CD4-positive, alpha-beta T cell treated with Interleukin-4 for 4 hours (primary cell): ENCODE measurements at places on chromosomes 2 and 18.

- no peak for DNase-seq
Observed at GRCh38 chr18:48841381-48842258, 109.1 kb downstream of the SMAD7 start.

- DNase-seq: no peak
Observed at GRCh38 chr2:103365071-103365470, 603.2 kb downstream of the TMEM182 start.

GRCh38 chr2:137705296-137705695, 259.0 kb upstream of the HNMT start:
- DNase-seq: no peak

- DNase-seq: no peak
Observed at GRCh38 chr2:109736177-109736827, 57.8 kb upstream of the RGPD5 start.

DNA sequence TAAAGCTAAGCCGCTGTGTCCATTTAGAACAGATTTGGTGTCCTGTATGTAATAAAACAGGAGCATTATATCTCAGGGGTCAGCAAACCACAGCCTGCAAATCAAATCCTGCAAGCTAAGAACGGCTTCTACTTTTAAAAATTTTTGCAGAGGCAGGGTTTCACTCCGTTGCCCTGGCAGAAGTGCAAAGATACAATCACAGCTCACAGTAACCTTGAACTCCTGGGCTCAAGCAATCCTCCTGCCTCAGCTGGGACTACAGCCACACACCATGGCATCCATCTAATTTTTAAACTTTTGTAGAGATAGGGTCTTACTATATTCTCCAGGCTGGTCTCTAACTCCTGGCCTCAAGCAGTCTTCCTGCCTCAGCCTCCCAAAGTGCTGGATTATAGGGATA, 28.6 kb upstream of the NPC1 start:
- no peak for DNase-seq

- DNase-seq: no peak
Observed at GRCh38 chr2:24978661-24979060, 6.9 kb upstream of the DNAJC27 start.

- no peak for DNase-seq
Observed at GRCh38 chr2:17620280-17620679, 79.8 kb downstream of the VSNL1 start.

DNA sequence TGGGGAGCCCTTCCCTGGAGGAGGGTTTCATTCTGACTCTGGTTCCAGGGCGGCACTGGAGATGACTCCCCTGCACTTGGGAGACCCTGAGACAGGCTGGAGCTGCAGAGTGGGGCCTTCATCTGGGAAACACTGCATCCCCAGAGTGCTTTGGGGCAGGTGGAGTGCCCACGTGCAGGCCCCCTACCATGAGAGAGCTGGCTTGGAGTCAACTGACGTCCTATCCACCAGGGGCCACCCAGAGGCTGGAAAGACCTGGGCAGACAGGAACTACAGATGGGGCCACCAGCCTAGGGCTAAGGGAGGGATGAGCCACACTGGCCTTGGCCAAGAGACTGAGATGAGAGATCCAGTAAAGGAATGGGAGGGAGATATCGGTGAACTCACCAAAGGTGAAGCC, 153.8 kb downstream of the ASB1 start:
- DNase-seq: no peak

- DNase-seq: no peak
Observed at GRCh38 chr2:52429740-52430139, 1337.9 kb upstream of the CHAC2 start.

DNA sequence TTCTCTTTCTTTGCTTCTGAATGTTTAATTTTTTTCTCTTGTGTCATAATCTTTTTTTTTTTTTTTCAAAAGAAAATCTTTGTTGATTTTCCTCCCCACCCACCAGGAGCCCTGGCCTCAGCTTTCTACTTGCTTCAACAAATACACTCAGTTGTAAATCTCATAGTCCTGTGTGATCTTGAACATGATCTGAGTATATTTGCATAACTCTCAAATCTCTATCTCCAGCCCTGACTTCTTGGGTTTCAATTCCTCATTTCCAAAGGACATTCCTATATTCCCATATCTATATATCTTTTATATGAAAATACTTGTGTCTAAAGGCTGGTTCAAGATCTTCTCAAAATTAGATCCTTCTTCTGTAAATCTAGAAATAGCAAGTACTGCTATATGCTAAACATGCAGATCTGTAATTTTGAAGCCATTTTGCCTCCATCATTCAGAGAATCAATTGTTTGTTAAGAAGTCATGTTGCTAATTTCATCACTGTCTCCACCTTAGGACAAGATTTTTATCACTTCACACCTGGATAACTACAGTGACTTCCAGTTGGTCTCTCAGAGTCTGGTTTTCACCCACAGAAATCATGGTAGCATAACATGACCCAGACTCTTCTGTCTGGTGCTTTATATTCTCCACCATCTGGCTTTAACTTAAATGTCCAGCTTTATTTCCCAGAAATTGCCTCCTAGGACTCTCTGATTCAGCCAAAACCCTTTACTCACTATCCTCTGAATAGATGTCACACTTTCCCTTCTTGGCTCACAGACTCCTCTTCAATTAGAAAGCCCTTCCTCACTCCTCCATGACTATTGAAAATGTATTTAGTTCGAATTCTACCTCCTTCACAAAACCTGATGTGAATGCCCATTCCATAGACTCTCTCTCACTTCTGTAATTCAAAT, 98.1 kb downstream of the ZEB2 start:
- no peak for DNase-seq

DNA sequence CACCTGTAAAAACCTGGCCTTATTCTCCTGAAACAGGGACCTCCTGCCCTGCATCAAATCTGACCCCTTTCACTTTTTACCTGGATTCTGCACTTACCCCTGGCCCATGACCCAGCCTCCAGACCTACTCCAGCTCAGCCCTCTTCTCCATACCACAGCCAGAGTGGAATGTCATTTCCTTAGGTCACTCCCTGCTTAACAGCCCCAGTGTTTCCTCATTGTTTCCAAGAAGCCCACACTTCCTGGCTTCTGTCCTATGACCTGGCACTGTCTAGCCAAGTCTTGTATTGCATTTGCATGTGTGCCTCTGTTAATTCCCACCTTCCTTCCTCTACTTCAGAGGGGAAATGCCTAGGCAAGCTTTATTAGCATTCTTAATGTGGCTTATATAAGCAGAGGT, 51.4 kb upstream of the TRIB2 start:
- DNase-seq: no peak

DNA sequence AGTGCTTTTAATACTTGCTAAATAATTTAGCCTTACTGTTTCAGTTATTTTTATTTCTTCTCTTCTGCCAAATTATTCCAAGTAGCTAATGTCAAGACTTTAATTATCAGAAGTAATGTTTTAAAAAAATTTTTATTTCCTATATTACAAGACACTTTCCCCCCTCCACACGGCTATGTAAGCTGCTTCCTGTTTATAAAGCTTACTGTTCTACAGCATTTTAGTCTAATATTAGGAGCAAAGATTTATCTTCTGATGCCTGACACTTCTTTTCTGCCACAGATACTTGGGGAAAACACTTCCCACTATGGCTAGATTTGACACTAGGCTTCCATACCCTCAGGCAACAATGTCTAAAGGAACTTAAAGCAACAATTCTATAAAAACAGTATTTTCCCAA, 62.3 kb downstream of the ROCK1 start:
- no peak for DNase-seq

- no peak for DNase-seq
Observed at GRCh38 chr2:172582656-172583055, 26.8 kb downstream of the PDK1 start.

DNA sequence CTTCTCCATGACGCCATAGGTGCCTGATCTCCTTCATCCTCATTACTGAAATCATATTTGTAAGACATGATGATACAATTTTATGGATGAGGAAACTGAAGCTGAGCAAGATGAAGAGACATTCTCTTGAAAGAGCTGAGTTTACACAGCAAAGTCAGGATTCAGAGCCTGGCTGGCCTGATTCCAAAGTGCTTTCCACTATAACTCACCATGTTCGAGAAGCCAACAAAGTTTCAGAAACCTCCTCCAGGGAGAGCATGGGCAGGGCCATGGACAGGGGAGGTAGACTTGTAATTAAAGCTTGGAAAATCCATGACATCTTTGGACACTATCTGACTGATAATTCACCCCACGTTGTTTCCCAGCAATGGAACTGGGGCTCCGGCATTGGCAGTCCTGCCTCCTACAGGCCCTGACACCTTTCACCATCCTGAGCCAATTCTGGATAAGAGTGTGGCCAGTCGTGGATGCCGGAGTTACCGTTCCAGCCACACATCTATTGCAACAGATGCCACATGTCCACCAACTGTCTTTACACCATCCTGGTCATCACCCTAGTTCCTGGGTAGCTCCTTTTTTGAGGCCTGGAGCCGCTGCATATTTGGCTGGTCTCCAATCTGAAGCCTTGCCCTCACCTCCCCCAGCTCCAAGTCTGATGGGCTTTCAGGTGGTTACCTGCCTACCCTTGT, 85.0 kb upstream of the PPP1CB start:
- DNase-seq: no peak

DNA sequence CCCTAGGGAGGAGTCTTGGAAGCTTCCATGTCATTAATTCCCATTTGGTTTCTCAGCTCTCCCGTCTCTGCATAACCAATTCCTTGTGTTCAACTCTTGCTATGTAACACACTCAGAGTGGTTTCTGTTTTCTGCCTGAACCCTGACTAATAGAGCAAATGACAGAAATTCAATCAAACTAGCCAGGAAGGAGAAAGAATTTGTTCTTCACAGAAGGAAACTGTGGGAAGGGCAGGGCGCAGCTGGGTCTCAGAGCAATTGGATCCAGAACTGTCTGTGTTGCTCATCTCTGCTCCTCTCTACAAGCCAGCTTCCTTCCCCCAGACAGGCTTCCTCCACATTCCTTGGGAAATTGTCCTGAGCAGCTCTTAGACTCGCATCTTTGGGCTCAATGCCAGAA, 269.8 kb downstream of the TNS1 start:
- no peak for DNase-seq

- no peak for DNase-seq
Observed at GRCh38 chr2:58796239-58796910, 555.2 kb upstream of the FANCL start.

DNA sequence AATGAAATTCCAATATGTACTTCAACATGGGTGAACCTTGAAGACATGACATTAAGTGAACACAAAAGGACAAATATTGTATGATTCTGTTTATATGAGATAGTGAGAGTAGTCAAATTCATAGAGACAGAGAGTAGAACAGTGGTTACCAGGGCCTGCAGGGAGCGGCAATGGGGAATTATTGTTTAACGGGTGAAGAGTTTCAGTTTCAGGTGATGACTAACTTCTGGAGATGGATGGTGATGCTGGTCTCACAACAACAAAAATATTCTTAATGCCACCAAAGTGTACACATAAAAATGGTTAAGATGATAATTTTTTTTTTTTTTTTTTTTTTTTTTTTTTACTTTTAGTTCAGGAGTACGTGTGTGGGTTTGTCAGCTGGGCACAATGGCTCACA, 109.4 kb upstream of the TMEM200C start:
- no peak for DNase-seq

DNA sequence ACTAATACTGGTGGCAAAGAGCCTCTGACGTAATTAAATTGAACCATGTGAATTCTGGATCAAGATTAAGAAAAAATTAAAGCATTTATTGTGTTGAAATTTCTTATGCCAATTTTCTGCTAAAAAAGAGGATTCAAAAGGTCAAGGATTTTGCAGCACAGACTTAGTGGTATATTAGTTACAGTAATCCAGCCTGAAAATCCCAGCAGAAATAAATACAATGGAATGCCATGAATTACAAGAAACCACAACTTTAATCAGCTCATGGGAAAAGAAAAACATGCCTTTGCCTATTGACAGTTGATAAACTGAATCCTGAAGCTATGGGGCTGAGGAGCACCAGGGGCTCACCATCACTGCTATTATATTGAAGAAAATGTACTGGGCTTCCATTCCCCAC, 114.8 kb upstream of the SATB2 start:
- DNase-seq: no peak

DNA sequence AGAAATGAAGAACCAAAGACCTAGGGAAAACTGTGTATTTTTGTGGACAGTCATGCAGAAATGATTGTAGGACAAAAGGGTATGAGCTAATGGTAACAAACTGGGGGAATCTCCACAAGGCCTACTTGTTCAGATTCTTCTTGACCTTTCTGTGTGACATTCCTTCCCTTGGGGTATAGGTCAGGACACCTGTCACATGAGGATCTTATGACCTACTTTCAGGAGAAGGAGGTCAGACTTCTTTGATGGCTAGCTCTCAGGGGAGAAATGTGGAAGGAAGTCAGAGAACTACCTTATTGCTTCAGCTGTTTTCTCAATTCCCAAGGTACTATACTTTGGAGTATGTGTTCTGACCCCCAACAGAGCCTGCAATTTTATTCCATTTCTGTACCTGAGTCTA, 40.7 kb upstream of the TANK start:
- no peak for DNase-seq

DNA sequence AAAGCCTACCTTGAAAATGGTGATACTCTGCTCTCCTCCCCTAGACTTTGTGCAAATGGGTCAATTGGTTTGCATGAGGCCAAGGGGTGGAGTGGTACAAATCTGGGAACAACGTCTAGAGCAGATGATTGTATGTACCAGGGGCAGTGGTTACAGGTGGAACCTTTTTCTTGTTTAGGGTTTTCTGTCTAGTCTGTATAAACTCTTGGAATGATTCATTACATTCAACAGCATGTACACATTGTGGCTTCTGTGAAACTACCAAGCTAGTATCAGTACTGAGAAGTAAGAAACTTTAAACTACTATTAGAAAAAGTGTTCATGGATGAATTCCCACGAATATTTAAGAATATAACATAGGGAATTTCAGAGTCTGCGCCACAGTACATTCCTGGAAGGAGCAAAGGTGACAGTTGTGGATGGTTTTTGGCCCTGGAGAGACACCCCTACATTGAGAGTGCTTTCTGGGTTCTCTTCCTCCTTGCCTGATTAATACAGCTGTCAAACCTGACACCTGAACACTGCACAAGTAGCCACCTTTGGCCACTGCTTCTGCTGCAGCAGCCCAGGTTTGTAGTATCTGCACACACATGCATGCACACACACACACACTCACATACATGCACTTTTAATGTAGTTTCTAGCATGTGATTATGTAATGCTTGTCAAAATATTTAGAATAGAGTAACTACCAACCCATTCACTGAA, 30.0 kb downstream of the CFAP221 start:
- DNase-seq: no peak

GRCh38 chr2:156935616-156936015, 321.9 kb upstream of the GALNT5 start:
- no peak for DNase-seq

- DNase-seq: no peak
Observed at GRCh38 chr18:35776473-35776872, 194.9 kb downstream of the GALNT1 start.

- DNase-seq: no peak
Observed at GRCh38 chr2:241189856-241190201, 1.4 kb downstream of the ANO7 start.

DNA sequence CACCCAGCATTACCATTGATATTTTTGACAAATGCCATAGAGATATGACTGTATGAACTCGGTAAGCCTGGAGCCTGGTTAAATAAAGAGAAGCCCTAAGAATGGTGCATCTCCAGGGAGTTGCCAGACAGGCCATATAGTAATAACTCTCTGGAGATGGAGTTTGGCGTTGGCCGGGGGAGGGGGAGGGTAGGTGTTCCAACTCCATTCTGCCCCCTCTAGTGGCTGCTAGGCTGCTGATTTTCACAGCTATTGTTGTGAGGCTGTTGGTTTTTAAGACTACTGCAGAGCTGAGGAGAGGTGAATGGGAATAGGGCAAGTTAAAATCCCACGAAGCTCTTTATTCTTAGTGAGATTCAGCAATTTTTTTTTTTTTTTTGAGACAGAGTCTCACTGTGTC, 99.9 kb downstream of the GALNT14 start:
- DNase-seq: no peak
